ENCODE measurements at places on chromosomes 6 and 20.

DNA sequence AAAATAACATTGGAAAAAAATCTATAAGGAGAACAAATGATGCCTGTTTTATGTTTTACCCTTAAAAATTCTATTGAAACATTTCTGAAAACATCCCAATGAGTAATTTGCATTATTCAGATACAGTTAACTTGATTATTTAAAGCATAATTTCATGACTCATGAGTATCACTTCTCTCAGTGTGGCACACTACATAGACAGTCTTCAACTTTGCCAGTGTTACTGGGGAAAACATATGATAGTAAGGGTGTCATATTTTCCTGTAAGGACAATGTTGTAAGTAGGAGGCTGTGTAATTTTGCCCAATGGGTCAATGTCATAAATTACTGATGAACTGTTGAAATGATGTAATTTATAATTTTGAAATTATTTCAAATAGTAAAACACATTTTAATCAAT lies 125.5 kb downstream of the PHACTR1 start:
- DNase-seq: no peak

DNA sequence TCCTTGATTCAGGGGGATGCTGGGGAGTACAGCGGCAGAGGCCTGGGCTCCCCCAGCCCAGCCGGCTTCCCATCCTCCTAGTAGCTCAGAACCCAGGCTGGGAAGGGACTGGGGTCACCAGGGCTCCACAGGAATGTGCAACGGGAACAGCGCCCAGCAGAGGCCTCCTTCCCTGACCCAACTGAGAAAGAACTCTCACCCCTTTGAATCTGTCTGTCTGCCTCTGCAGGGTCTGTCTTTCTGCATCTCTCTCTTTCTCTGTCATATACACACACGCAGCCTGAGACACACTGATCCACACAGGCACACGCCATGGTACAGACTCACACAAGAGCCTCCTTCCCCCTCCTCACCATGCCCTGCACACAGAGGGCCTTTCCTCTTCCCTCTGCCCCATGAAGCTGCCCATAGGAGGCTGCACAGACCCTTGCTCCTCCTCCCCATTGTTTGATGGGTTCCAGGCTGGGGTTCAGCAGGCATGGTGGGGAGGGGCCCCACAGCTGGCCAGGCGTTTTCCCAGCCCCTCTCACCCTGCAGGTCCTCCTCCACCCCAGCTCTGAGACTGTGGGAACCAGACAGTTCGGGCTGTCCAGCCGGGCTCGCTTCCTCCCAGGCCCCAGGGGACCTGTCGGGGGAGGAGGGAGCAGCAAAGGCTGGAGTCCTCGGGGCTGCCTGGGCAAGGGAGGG lies 2.8 kb downstream of the FOXS1 start:
- no peak for DNase-seq

- no peak for DNase-seq
Measured at GRCh38 chr6:79079561-79080041, 1.5 kb upstream of the PHIP start.

DNA sequence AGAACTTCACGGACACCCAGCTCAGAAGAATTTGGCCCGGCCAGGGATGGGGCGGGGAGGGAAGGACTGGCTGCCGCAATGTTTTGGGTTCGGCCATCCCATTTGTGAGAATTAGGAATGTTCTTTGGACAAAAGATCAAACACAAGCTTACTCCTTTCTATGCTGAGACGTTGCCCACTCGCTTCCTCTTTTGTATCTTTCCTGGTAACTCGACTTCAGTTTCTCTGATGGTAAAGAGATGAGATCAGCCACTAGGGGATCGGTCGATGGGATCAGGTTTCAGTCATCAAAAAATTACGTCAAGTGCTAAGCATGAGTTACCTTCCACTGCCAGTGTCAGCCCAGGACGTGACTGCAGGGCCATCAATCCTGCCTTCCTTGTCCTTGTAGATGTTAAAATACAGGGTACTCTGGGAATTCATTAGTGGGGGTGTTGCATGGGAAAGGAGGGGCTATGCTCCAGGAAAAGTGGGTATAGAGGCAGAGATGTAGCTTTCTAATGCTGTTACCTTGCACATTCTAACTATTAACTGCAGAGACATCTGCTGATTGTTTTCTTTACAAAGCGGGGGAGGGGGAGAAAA lies 190.2 kb downstream of the TSHZ2 start:
- no peak for DNase-seq

GRCh38 chr20:17457079-17457478 lies 74.1 kb downstream of the BFSP1 start:
- DNase-seq: no peak

DNA sequence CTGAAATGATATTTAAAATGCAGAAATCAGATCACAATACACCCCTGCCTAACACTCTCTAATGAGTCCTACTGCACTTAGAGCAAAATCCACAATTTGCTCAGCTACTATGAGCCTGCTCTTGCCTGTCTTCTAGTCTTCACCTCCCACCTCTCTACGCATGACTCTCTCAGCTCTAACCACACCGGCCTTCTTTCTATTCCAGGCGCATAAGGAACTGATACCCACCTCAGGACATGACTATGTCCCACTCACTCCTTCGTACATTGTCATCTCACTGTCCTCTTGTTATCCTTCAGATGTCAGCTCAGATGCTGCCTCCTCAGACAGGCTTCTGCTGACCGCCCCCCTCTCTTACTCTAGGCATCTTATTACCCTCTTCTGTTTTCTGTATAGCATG lies 201.0 kb upstream of the FLRT3 start:
- DNase-seq: no peak

DNA sequence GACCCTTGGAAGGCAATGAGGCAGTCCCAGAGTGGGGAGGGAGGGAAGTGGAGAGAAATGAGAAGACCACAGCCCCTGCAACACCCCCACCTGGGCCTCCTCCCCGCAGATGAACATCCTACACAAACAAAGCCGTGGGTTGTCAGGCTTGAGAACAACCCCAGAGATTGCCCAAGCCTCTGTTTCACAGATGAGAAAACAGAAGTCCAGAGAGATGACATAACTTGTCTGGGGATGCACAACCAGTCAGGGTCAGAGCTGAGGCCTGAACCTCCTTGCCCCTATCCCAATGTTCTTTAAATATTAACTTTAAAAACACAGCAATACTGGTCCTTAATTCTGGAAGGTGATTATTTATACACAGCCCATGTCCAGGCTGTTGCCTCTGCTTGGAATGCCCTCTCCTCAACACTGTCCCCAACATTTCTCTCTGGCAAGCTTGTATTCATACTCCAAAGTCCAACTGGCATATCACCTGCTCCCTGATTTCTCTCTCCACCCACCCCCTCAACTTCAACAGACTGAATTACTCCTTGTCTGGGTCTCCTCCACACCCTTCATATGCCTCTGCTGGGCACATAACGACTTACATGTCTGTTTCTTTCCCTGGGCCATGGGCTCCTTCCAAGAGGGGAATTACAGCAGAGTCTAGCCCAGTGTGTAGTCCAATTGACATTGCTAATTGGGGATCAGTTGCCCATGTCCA lies 135.5 kb upstream of the LRFN2 start:
- no peak for DNase-seq

GRCh38 chr6:116036075-116036773 lies 24.5 kb downstream of the FRK start:
- DNase-seq: no peak

DNA sequence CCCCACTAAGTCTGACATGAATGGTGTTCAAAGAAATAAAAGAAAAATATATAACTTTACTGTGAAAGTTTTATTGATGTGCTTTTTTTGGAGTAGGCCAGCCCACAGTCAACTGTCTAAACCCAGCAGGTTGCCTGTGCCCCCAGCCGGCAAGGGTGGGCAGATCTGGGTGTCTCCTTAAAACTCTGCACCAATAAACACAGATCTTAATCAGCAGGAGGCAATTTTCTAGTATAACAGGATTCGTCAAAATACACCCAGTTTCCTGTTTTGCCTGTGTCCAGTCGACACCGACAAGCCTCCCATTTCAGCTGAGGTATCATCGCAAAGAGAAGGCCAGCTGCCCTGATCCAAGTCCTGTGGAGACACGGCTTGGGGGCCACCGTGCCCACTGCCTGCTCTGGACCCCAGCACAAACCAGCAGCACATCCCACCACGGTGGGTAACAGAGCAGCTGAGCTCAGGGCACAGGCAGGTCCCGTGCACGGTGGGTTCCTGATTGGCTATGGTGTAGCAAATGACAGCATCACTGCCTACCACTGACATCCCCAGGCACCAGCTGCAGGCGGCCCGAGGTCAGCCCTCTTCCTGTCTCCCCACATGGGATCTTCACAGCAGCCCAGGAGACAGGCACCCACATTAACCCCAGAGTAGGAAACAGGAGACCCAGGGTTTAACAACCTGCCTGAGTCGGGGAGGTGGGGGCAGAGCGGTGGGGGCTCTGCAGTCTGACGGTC lies 15.7 kb downstream of the BMP7 start:
- DNase-seq: no peak

DNA sequence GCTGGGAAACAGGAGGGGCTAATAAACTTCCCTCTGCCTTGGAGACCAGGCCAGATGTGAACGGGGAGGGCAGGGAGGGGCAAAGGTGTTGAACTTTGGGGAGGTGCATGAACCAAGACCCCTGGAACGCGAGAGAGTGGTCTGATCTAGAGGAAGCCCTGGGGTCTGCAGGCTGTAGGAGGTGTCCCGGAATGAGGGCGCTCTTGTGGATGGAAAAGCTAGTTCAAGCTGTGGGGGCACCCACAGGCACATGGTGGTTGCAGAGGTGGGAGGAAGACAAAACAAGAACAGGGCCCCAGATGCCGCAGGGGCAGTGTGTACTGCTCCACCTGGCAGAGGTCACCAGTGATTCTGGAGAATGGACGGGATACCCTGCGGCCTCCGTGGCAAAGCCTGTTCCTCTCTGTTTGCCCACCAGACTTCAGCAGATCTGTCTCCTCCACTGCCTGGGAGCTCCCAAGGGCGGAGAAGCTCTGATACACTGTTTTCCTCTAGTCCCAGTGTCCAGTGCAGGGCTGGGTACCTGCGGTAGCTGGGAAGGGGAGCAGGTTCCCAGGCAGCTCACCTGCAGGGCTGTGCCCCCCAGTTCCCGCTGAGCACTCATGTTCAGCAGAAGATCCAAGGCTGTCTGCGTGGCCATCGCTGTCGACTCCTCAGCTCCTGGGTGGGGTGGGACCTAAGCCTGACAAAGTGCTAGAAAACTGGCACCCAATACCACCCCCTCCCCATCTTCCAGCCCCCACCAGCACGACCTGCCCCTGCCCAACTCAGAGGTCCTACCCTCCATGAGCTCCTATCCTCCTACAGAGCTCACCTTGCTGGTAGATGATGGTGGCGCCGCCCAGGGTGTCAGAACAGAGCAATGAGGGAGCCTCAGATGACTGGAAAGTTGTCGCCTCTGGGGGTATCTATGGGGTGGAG lies 14.7 kb downstream of the ZNF335 start:
- DNase-seq: no peak

- no peak for DNase-seq
Measured at GRCh38 chr6:48610846-48611245, 499.8 kb upstream of the PTCHD4 start.

DNA sequence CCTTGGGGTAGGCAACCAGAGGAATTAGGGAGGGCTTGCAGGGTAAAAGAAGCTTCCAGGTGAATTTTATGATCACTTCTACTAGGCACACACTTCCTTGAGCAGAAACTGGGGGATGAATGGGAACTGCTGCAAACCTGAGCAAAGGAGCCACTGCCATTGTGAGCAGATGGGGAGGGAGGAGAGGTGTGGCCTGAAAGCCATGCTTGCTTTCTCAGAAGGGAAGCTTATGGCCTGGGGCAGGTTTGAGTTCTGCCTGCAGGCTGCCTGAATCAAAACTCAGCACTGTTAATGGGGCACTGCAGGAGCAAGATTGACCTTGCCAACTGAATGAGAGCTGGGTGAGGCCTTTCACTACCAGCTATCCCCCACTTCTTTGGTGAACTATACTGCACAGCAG lies 328.1 kb downstream of the NKAIN2 start:
- DNase-seq: no peak

DNA sequence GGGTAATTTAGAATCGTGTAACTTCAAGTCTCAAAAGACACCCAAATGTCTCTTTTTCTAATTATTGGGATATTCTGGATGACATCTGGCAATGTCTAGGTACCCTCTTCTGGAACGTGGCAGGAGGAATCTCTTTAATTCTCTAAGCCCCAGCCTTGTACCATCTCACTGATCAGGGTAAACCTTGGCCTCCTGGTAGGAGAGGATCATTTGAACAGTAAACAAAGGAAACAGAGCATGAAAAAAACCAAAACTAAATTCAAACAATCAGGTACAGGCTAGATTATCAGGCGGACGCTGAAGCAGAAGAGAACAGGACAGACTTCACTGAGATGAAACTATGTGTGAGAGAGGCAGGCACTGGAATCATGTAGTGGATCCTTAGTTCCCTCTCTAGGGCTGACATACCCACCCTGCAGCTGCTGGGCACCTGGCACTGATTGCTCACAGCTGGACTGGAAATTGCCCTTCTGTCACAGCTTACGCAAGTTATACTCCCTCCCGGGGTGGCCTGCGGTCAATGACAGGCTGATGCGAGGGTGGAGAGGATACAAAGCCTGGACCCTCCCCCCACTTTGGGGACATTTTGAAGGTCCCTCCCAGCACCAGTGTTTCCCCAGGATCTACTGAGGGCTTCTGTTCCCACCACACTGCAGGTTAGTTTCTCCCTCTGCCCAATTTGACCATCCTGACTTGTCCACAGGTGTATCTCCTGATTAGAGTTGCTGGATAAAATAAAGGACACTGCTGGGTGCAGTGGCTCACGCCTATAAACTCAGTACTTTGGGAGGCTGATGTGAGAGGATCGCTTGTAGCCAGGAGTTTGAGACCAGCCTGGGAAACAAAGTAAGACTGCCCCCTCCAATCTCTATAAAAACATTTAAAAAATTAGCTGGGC lies 20.6 kb upstream of the ZBTB24 start:
- no peak for DNase-seq

- DNase-seq: no peak
Measured at GRCh38 chr20:63158845-63159244, 57.1 kb downstream of the YTHDF1 start.

DNA sequence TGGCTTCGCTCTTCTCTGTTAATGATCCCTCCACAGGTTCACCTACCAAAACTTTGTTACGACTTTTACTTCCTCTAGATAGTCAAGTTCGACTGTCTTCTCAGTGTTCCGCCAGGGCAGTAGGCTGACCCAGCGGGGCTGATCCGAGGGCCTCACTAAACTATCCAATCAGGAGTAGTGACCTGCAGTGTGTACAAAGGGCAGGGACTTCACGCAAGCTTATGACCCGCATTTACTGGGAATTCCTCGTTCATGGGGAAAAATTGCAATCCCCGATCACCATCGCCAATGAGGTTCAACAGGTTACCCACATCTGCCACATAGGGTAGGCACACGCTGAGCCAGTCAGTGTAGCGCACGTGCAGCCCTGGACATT lies 771.4 kb upstream of the DEFB115 start:
- no peak for DNase-seq

GRCh38 chr6:90039911-90040310 lies 145.6 kb downstream of the GJA10 start:
- DNase-seq: no peak

- no peak for DNase-seq
Measured at GRCh38 chr20:58260006-58260405, 31.6 kb upstream of the ANKRD60 start.

- no peak for DNase-seq
Measured at GRCh38 chr6:93021235-93021915, 398.0 kb downstream of the EPHA7 start.
